ENCODE measurements at places on chromosomes 5 and 9.

DNA sequence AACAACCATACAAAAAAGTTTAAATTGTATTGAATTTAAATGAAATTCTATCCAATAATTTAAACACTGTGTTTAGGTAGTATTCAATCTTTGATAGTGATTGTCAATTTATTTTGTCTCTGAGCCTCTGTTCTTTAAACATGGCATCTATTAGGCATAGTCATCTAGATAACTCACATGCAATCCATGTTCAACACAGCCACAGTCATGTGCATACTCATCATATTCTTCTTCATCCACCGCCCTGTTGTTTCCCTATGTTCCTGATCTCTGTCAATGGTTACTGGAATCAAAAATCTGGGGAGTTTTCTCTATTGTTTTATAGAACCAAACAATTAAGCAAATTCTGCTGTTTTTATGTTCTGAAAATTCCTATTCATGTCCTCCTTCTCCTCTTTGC, 521.1 kb upstream of the DAB2 start:
- no peak for DNase-seq

DNA sequence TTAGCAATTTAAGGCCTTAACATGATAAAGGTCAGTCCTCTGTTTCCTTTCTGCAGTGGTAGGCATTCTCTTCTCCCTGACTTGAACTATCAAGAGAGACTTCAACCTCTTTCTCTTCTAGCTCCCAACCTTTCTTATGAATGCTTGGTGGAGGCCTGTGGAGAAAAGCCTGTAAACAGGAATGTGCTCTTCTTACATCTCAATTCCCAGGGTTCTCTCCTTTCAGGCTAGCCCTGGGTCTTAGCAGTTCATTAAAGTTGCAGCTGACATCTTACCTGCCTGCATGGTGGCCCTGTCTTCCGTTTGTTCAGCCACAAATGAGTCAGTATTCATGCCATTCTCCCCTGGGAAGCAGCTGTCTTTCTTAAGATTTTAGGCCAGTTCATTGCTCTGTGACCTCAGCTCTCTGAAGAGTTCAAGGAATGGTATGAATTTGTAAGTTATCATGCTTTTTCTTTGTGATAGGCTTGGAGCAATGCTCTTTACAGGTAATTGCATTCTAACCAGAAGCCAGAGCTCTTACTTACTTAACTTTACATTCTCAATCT, 77.8 kb downstream of the ADCY2 start:
- no peak for DNase-seq

DNA sequence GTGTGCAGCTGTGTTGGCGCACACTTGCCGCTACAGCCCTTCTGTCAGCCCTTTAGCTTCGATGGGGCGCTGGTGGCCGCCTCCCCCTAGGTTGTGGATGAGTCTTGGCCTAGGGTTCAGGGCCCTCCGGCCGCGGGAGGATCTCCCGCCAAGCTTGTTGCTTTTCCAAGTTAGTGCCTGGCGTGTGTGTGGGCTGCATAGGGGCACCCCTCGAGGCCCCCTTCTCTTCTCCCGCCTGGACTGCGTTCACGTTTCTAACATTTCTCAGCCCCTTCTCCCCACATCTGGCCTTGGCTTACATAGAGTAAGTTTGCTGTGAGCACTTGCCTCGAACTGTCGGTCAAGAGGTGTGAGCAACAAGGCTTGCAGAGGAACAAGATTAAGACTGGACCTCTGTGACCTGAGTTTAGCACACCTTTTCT, 413 bp upstream of the OXCT1 start:
- DNase-seq, result no peak

- DNase-seq, result no peak
These were observed at the start of gene IL13 for GRCh38 chr5:132657676-132658380. TSS of gene IL13 (plus strand) at chr5:132658173. CDS start at chr5:132658187, 14 bp downstream.

DNA sequence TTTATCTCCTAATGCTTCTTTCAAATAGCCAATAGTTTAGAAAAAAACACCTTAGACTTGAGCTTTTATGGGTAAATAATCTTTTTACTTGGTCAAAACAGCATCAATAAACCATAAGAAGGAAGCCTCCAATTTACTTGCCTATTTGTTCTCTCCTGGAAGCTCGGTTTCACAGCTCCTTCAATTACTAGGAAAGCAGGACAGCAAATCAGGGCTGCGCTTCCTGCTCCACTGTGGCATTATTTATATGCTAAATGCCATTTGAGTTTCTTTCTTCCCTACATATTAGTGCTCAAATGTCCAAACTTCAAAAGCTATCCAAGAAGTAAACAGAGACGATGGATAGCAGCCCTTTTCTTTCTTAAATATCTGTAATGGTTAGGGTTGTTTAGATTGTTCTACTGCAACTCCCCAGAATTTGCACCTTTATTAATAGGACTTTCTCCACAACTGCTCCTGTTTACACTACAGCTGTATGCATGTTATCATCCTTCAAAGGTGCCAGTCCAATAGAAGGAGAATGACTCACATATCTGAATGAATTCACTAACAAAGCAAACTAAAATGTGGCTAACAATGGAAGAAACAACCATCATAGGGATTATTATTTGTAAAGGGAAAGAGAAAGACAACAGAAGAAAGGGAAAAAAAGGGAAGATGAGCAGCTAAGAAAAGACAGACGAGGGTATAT, 58.7 kb downstream of the MED27 start:
- no peak for DNase-seq

- DNase-seq, result no peak
These were observed 82.7 kb downstream of the SHC3 start for GRCh38 chr9:89095761-89096528.

DNA sequence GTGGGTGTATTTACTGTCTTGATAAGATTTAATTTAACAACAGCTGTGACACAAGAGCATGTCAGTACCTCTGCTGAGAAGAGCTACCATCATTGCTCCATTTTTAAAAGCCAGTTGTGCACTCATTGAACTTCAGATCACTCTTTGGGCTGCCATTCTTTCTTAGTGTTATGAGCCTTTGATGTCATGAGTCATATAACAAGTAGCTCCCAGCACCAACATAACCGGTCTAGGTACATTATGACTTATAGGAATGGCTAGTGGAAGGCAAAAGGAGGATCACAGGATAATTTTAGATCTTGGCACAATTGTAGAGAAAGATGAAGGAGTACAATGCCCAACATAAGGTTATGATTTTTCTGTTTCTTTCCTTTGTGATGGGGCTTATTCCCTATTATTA, 170.8 kb upstream of the FBN2 start:
- DNase-seq, result no peak

GRCh38 chr9:76608575-76609273, 149.7 kb downstream of the GCNT1 start:
- no peak for DNase-seq

All from CD4-positive, alpha-beta T cell treated with Interleukin-4 for 1 hour (primary cell).